NCI-H510A (cell line): ENCODE measurements at places on chromosomes 5 and 9.

DNA sequence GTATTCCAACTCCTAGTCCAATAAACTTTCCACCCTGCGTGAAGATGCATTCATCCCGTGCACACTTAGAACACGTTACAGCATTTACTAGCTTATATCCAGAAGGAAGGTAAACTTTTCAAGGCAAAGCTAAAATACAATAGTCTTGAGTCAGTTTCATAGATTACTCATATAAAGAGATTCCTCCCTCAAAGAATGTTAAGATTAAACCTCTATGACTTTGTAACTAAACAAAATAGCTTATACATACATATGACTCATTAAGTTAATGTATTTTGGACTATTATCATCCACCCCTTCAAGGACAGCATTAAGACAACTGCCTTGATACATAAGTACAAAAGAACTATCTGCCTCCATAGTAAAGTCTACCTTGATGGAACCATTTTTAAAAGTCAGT is 36.1 kb downstream of the TLE1 start:
- DNase-seq: no peak

DNA sequence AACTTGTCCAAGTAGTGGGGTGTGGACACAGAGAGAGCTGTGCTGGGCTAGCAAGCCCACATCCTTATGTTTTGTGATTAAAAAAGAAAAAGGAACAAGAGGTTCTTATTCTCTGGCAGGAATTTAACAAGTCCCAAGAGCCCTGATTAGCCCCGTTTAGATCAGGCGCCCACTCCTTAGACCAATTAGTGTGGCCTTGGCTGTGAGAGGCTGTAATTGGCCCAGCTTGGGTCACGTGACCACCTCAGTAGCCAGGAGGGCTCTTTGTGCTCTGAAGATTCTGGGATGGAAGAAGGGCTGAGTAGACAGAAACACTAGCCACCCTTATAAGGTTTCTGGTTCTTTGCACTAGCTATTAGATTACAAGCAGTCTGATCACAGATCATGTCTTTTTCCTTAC is 31.1 kb downstream of the GCNT4 start:
- DNase-seq: no peak

DNA sequence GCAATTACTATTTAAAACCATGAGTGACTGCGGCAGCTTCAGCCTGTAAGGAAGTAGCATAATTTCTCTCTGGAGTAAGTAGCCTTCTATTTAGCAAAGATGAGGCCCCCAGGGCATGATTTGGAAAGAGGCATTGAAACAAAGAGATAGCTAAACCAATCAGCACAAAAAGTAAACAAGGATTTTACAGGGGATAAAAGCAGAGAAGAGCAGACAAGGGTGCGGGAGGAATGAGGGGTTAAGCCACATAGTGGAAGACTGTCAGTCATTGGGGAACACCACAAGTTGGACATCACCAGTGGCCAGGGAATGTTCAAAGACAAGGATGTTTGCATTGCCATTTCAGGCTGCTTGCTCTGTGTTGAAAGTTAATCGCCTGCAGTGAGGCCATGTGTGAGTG is 24.0 kb upstream of the C5orf63 start:
- DNase-seq: no peak

- DNase-seq: no peak
These were observed 60.0 kb downstream of the RAB14 start for GRCh38 chr9:121141706-121142105.

- no peak for DNase-seq
These were observed 18.8 kb downstream of the GLE1 start for GRCh38 chr9:128523199-128523925.

GRCh38 chr9:114174876-114175771 is 19.8 kb downstream of the COL27A1 start:
- no peak for DNase-seq

- no peak for DNase-seq
These were observed 20.7 kb downstream of the FAXDC2 start for GRCh38 chr5:154829589-154830218.
